Caki2 (cell line): ENCODE measurements at places on chromosomes 12 and 14.

GRCh38 chr14:24238123-24238522, 4.3 kb downstream of the TINF2 start:
- no peak for DNase-seq

DNA sequence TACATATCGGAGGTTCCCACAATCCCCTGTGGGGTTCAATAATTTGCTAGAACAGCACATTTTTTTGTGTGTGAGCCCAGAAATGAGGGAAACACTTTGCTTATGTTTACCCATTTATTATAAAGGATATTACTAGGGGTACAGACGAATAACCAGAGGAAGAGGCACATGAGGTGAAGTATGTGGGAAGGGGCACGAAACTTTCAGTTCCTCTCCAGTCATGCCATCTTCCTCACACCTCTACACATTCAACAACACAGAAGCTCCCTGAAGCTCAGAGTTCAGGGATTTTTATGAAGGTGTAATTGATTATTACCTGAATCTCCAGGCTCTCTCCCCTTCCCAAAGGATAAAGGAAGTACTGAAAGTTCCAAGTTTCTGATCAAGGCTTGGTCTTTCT, 30.2 kb upstream of the DYRK2 start:
- no peak for DNase-seq

GRCh38 chr12:103571286-103571685, 15.8 kb upstream of the STAB2 start:
- DNase-seq = no peak

DNA sequence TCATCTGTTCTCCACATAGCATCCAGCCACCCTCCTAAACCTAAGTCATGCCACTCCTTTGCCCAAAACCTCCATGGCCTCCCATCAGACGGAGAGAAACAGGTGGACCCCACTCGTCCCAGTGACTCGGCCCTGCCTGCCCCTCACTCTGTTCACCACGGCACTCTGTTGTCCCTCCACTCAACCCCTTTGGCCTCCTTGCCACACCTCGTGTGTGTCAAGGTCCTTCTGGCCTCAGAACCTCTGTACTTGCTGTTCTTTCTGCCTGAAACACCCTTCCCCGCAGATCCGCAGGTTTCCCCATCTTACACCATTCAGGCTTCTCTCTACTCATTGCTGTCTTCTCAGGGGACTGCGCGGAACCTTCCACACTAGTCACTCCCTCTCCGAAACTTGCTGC, 24.5 kb upstream of the ACTN1 start:
- no peak for DNase-seq

DNA sequence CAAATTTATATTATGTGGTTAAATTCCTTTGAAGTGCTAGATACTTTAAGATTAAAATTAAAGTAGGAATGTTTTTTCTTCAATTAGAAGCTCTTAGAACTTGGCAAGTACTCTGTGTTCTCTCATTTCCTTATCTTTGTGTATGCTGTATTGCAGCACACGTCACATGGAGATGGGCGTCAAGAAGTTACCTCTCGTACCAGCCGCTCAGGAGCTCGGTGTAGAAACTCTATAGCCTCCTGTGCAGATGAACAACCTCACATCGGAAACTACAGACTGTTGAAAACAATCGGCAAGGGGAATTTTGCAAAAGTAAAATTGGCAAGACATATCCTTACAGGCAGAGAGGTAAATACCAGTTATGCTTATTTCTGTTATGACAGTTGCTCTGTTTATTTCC, 19.7 kb downstream of the MARK3 start:
- no peak for DNase-seq

GRCh38 chr12:10965476-10965875, 21.2 kb downstream of the TAS2R50 start:
- DNase-seq = no peak

DNA sequence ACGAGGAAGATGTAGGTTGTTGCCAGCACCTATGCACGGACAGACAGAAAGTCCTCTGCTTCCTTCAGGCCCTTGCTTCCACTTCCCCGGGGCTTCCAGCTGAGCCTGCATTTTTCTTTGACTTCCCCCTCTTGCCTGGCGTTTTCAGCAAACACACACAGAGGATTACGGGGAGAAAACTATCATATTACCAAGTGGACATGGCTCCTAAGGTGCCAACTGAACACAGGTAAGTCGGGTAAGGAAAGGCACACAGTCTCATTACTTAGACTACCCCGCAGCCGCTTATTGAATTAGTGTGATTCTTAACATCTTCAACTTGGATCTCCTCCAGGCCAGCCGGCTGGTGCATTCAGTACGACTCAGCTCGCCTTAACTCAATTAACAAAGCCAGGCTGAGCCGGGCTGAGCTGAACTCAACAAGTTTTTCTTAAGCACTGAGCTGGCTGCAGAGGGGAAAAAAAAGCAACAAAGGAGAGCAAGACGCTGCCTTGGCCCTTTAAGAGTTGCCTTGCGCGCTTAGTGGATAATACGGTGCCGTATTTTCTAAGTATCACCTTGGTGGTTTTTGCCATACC, 19.2 kb upstream of the MAP1LC3B2 start:
- DNase-seq = peak; percentile 31

GRCh38 chr12:10497602-10498001, 8.1 kb upstream of the EIF2S3B start:
- DNase-seq = no peak

DNA sequence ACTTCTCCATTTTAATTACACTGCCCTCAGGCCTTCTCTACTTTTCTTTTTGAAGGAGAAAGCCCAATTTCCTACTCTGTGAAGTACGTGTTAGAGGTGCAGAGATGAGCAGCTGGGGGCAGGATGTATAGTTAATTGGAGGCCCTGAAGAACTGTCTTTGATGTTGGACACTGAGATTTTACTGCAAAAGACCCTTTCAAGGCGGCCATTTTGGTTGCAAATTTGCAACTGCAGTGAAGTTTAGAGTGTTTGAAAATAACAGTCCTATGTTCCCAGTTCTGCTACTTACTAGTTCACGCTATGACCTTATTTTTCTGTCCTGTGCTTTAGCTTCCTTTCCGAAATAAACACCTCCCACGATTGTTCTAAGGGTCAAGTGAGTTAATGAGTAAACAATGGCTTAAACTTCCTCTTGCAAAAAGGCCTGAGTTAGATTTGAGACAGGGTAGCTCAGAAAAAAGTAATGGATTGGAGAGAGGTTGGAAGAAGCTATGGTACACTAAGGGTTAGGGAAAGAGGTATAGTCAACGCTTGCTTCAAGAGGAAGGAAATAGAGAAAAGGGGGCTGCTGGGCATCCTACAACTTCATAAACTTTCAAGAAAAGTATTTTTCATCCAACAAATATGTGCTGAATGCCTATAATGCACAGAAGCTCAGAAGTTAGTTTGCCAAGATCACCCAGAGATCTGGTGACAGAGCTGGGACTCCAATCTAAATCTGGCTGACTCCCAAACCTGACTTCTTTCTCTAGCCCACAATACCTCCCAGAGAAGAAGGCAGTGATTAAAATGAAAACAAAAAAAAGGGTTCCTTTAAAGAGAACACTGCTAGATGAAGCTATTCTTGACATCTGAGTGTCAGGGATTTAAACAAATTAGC, 26.4 kb upstream of the DICER1 start:
- DNase-seq = no peak

- no peak for DNase-seq
These were observed 158.9 kb upstream of the PLEKHA5 start for GRCh38 chr12:18970603-18971002.
